ENCODE measurements at places on chromosomes 4 and X. TPM values are rescaled to one million over a fixed set of nuclear protein-coding genes. Genes with fewer than 3 reads are reported as not detected.

GRCh38 chrX:34849371-34849770 is 93.2 kb upstream of the FAM47B start:
- no peaks in the 10 kb centered on the region for H3K36me3 ChIP-seq
- no peak for DNase-seq
- H3K27ac ChIP-seq: no peak overlapping the region
- no peaks in the 10 kb centered on the region for H3K27me3 ChIP-seq

DNA sequence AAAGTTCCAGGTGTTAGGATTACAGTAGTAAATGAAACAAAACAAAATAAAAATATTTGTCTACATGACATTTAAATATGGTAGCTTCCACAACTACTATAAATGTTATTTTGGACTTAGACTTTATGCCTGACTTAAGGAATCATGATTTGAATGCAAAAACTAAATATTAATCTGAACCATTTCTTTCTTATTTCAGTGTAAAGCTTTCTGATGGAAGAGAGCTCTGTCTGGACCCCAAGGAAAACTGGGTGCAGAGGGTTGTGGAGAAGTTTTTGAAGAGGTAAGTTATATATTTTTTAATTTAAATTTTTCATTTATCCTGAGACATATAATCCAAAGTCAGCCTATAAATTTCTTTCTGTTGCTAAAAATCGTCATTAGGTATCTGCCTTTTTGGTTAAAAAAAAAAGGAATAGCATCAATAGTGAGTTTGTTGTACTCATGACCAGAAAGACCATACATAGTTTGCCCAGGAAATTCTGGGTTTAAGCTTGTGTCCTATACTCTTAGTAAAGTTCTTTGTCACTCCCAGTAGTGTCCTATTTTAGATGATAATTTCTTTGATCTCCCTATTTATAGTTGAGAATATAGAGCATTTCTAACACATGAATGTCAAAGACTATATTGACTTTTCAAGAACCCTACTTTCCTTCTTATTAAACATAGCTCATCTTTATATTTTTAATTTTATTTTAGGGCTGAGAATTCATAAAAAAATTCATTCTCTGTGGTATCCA is 1.6 kb downstream of the CXCL8 start:
- no peak for DNase-seq
- peaks cover 3% of the 10 kb centered on the region for H3K4me1 ChIP-seq
- peaks cover 3% of the 10 kb centered on the region for H3K27me3 ChIP-seq
- no peak overlapping the region for H3K27ac ChIP-seq
- no peaks in the 10 kb centered on the region for H3K36me3 ChIP-seq
- H3K4me3 ChIP-seq: no peak overlapping the region

DNA sequence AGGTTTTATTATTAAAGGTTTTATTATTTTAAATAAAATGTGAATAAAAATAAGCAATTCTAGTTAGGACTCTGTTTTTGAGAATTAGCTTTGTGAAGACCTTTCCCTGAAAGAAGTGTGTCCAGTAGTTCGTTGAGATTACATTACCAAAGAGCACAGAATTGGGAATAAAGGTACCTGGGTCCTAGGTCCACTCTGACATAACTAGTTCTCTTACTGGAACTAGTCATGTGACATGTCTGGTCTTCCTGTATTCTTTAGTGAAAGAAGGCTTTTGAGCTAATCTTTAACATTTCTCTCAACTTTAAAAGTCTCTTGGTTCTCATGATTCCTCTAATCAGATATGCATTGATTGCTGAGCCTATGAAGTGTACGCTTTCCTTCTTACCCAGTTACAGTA is 292.0 kb upstream of the SMIM31 start:
- H3K4me1 ChIP-seq: no peaks in the 10 kb centered on the region
- H3K4me3 ChIP-seq: peak overlapping the region; percentile 22
- DNase-seq: no peak
- H3K27me3 ChIP-seq: no peaks in the 10 kb centered on the region

DNA sequence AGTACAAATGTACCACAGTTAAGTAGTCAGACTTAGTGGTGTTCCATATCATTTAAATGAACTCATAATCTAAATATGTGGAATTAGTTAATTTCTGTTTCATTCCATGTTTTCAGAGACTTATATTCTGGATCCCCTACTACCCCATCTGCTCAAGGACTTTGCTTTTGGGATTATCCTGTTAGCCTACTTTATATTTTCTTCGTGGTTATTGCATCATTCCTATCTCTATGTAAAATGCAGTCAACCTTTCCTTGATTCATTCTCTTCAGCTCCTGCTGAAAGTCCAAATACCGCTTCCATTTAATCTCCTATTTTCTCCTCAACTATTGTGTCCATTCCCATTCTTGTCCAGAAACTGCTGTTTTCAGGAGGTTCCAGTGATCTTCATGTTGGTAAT is 25.1 kb downstream of the SLC30A9 start:
- H3K27me3 ChIP-seq: no peaks in the 10 kb centered on the region
- no peaks in the 10 kb centered on the region for H3K4me1 ChIP-seq
- no peaks in the 10 kb centered on the region for H3K36me3 ChIP-seq
- no peak for DNase-seq
- no peak overlapping the region for H3K4me3 ChIP-seq

GRCh38 chrX:8720136-8720535 is 11.8 kb downstream of the ANOS1 start:
- H3K36me3 ChIP-seq: no peaks in the 10 kb centered on the region
- no peaks in the 10 kb centered on the region for H3K4me1 ChIP-seq
- no peak overlapping the region for H3K4me3 ChIP-seq
- DNase-seq: no peak

Gene CENPVL3
- not detected for total RNA-seq
